ENCODE measurements at places on chromosomes 13 and 19.

DNA sequence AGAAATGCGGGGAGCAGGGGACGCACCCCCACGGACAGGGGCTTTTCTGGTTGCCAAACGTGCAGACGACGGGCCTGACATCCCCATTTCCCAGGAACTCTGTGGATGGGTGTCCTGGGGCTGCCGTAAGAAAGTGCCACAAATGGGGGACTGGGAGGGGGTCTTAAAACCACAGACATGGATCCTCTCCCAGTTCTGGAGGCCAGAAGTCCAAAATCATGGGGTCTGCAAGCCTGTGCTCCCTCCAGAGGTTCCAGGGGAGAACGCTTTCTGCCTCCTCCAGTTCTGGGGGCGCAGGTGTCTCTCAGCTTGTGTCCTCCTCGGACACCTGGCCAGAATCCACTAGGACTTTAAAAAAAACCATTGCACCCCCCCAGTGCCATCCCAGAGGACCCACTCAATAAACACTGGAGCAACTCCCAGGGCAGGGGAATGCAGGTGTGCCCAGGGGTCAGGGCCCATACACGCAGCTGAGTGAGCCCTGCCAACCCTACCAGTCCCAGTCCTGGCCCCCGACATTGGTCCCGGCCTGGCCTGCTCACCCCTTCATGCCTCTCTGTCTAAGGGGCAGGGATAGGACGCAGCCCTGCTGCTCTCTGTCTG, 103.9 kb downstream of the GADD45B start:
- DNase-seq: no peak

DNA sequence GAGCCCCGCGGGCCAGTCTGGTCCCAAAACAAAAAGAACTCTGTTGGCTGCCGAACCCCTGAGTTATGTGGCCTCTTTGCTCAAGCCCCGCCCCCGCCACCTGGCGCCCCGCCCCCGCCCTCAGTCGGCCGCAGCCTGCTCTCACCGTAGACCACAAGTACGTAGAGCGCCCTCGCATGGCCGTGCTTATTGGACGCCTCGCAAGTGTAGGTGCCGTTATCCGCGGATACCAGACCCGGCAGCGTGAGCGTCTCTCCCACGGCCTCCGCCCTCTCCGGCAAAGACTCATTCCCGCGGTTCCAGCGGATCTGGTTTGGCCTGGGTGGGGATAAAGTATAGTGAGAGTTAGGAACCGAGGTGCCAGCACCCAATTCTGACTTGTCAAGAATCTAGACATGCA, 5.5 kb upstream of the ZNF428 start:
- no peak for DNase-seq

GRCh38 chr13:76799696-76800095, 86.5 kb downstream of the KCTD12 start:
- DNase-seq: no peak

GRCh38 chr19:16519230-16519687, 23.0 kb downstream of the CHERP start:
- no peak for DNase-seq

DNA sequence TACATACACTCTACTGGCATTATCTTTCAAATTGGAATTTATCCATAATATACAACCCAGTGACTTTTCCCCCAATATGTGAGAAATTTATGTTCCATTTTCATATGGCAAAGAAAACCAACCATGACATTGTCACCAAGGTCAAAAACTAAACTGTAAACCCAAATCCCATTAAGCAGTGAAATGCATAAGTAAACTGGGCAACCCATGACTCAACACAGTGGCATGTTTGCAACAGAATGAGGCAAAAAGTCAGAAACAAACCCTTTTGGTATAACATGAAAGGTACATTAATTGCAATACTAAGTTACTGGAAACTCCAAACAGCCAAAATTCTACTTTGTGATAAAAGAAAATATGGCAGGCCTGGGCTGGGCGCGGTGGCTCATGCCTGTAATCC, 4.9 kb downstream of the ZNF878 start:
- no peak for DNase-seq

- DNase-seq: peak; percentile 51
Measured at GRCh38 chr19:46118136-46118535, 6.4 kb downstream of the IGFL3 start.

- DNase-seq: no peak
Measured at GRCh38 chr13:73879346-73880015, 254.7 kb downstream of the KLF12 start.

DNA sequence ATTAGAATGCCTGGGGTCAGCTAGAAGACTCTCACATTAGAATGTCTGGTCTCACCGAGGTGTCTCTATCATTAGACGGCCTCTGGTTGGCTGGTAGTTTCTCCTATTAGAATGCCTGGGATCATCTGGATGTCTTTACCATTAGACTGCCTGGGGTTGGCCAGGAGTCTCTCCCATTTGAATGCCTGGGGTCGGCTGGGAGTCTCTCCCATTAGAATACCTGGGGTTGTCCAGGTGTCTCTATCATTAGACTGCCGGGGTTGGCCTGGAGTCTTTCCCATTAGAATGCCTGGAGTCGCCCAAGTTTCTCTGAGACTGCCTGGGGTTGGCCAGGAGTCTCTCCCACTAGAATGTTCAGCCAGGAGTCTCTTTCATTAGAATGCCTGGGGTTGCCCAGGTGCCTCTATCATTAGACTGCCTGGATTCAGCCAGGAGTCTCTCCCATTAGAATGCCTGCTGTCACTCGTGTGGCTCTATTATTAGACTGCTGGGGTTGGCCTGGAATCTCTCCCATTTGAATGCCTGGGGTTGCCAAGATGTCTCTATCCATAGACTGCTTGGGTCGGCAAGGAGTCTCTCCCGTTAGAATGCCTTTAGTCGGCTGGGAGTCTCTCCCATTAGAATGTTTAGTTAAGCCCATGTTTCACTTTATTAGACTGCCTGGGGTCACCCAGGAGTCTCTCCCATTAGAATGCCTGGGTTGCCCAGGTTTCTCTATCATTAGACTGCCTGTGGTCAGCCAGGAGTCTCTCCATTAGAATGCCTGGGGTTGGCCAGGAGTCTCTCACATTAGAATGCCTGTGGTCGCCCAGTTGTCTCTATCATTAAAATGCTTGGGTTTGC, 1467.8 kb downstream of the UQCRFS1 start:
- DNase-seq: peak; percentile 4

DNA sequence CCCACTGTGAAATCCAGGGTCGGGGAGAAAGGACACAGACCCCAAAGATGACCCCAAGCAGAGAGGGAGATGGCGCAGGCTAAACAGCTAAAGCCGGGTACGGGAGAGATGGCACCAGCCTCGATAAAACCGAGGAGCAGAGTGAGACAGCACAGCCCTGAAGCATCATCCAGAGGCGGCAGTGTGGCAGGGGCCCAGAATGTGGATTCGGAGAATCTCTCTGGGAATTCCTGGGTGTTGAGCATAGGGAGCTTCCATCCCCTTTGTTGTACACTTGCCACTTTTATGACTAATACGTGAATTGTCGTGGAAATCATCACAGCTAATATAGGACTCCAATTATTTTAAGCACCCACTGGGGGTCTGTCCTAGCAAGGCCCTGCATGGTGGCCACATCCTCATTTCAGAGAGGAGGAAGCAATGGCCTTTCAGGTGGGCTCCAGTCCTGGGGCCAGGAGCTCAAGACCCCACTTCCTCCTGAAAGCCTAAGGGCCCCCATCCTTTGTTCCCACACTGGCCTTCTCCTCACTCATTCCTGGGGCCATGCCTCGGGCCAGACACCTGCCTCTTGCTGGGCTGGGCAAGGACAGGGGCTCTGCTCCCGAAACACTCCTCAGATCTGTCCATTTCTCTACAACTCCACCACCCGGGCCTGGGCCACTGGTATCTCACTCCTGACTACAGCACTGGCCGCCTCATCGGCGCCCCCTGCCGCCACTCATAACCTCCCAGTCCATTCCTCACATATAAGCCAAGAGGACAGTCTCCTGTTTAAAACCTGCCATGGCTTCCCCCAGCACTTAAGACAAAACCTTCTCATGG, 29.3 kb upstream of the ATP1A3 start:
- no peak for DNase-seq

DNA sequence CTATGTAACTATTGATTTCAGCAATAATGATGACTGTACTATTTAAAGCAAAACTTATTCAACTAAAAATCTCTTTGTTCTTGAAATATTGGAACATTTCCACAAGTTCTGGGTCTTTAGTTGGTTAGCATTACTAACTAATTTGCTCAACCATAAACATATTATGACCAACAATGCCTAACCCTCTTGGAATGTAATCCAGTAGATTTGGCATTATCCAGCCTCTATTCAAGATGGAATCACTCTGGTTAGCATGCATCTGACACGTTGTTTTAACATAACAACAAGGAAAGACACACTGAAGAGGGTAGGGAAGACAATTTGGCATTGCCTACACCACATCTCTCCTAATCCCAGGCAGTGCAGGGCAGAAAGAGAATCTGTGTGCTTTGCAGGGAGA, 941.3 kb upstream of the PCDH20 start:
- peak; percentile 1 for DNase-seq

DNA sequence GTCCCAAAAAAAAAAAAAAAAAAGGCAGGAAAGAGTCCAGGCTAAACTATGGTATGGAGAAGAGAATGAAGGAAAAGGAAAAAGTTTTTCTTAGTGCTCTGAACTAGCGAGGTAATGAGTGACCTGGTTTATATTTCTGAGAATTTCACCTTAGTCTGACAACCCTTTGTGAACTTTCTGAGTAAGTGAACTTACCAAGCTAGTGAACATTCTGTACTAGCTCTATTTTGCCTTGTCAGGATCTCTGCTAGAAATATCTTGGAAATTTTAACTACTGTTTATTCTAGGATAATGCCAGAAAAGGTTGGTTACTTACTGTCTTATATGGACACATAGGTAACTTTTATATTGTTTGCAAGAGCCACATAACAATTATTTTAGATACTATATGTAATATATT, 4.4 kb downstream of the TRIM13 start:
- no peak for DNase-seq

DNA sequence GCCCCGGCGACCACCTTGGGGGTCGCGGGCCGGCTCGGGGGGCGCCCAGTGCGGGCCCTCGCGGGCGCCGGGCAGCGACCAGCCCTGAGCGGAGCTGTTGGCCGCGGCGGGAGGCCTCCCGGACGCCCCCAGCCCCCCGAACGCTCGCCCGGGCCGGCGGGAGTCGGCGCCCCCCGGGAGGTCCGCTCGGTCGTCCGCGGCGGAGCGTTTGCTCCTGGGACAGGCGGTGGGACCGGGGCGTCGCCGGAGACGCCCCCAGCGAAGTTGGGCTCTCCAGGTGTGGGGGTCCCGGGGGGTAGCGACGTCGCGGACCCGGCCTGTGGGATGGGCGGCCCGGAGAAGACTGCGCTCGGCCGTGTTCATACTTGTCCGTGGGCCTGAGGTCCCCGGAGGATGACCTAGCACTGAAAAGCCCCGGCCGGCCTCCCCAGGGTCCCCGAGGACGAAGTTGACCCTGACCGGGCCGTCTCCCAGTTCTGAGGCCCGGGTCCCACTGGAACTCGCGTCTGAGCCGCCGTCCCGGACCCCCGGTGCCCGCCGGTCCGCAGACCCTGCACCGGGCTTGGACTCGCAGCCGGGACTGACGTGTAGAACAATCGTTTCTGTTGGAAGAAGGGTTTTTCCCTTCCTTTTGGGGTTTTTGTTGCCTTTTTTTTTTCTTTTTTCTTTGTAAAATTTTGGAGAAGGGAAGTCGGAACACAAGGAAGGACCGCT, 729 bp downstream of the STK11 start:
- no peak for DNase-seq

GRCh38 chr19:31316201-31316951, 32.9 kb downstream of the TSHZ3 start:
- peak; percentile 60 for DNase-seq

DNA sequence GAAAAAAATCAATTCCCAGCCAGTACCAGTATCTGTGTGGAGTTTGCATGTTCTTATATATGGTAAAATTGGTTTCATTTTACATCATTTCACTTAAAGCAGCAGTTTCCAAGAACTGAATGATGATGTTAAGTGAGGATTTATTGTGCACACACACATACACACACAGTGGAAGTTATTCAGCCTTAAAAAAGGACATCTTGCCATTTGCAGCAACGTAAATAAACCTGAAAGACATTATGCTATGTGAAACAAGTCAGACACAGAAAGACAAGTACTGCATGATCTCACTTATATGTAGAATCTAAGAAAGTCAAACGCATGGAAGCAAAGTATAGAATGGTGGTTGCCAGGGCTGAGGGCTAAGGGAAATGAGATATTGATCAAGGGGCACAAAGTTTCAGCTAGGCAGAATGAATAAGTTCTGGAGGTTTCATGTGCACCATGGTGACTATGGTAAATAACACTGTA, 5.3 kb downstream of the SIGLECL1 start:
- DNase-seq: no peak

DNA sequence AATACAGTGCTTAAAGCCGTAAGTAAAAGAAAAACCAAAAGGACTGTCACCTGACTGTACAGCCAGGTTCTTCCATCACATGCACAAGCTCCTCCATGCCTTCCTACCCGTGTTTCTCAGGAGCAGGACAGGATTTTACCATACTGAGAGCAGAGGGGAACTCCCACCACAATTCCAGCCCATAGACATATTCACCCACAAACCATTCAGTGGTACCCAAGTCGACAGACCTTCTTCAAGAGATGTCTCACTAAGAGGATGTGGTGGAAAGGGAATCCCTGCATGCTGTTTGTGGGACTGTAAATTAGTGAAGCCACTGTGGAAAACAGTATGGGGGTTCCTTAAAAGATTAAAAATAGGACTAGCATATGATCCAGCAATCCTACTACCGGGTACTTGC, 66.9 kb upstream of the DOCK9 start:
- no peak for DNase-seq

- DNase-seq: no peak
Measured at GRCh38 chr19:36101550-36102327, 9.2 kb upstream of the OVOL3 start.

GRCh38 chr13:23554000-23554399, 16.2 kb upstream of the TNFRSF19 start:
- no peak for DNase-seq

DNA sequence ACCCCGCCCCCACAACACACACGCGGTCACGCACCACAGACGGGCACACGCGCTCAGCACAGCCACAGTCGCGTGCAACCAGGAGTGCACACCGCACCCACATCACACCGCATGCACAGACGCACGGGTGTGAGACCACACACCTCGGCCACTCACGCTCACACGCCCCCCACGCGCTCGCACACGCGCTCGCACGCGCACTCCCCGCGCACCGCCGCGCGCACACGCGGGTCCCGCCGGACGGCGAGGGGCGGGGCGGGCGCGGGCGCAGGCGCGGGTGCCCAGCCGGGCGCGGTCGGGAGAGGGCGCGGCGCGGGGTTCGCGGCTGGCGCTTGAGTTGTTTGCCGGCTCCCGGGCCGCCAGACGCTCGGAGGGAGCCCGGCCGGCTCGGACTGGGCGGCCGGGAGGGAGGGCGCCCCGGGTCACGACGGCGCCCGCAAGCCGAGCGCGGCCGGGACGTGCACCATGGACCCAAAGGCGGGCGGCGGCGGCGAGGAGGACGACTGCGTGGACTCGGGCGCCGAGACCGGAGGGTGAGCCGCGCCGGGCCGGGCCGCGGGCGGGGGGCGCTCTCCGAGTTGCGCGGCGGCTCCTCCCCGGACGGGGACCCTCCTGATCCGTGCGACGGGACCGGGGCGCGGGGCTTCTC, at the start of gene FAM124A:
Gene FAM124A (plus strand): TSS at position 362 of the 649 bp plus-strand sequence. CDS start 104 bp downstream, at position 466.
- no peak for DNase-seq

GRCh38 chr13:57918913-57919312, 287.4 kb downstream of the PCDH17 start:
- DNase-seq: no peak

- no peak for DNase-seq
Measured at GRCh38 chr13:26695891-26696311, 64.7 kb downstream of the GPR12 start.
